Natural killer cell (primary cell): ENCODE measurements at places on chromosomes 1 and 21. TPM values are rescaled to one million over a fixed set of nuclear protein-coding genes. Genes with fewer than 3 reads are reported as not detected.

DNA sequence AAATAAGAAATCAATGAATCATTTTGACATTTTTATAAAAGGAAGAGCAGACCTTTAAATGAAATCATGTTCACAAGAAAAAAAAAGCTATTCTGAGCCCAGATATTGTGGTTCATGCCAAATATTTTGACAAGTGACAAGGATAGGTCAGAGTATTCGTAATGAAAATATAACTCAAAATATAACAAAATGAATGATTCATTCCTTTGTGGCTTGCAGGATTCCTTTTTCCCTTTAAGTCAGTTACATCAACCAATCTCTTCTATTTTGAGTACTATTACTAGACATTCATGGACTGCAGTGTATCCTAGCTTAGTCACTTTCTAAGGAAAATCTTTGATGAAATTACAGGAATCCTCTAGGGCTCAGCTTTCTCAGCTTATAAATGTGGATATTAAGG, 188.7 kb downstream of the COL11A1 start:
- no peak for DNase-seq

DNA sequence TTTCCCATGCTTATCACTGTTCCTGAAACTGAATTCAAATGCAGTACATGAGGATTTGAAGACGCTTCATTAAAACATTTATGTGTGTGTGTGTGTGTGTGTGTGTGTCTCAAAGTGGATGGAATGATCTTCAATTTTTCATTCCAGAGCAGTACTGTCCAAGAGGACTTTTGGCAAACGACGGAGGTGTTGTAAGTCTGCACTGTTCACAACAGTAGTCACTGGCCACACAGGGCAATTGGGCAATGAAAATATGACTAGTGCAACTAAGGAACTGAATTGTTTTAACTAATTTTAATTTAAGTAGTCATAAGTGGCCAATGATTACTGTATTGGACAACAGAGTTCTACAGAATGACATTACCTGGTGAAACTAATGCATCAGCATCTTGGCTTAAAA, 5.0 kb downstream of the TAF5L start:
- DNase-seq, result no peak

OR10X1 gene
- total RNA-seq, result not detected

- DNase-seq, result no peak
Observed at GRCh38 chr1:53576866-53577760, 117.9 kb downstream of the DMRTB1 start.

GRCh38 chr1:31830065-31830464, 14.2 kb upstream of the SPOCD1 start:
- DNase-seq, result no peak

DNA sequence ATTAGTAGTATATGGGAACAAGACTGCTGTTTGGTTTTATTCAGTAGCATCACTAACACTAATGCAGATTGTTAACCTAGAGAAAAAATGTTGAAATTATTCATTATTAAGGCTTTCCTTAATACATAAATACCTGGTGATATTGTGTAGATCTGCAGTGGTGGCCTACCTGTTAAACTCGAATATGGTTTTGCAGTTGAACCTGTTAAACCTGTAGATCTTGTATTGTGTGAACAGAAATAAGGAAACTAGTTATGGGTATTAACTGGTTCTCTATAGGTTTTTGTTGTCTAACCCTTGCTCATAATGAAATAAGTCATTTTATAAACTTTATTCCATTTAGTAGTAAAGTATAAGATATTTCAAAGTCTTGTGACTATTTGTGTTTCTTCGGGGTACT, 23.9 kb downstream of the PKN2 start:
- DNase-seq, result no peak
